ENCODE measurements at places on chromosomes 5 and 9. TPM values are rescaled to one million over a fixed set of nuclear protein-coding genes. Genes with fewer than 3 reads are reported as not detected.

GRCh38 chr5:82918311-82919031 lies 158.7 kb downstream of the TMEM167A start:
- peaks cover 4% of the 10 kb centered on the region for H3K27me3 ChIP-seq
- DNase-seq, result no peak
- no peaks in the 10 kb centered on the region for H3K4me1 ChIP-seq
- no peak overlapping the region for H3K4me3 ChIP-seq

- H3K36me3 ChIP-seq, result no peaks in the 10 kb centered on the region
- H3K4me3 ChIP-seq, result no peak overlapping the region
- no peaks in the 10 kb centered on the region for H3K27me3 ChIP-seq
- DNase-seq, result no peak
- H3K27ac ChIP-seq, result no peak overlapping the region
Observed at GRCh38 chr5:129246088-129246487, 151.5 kb downstream of the ISOC1 start.

GRCh38 chr5:37170856-37171255 lies 78.3 kb downstream of the CPLANE1 start:
- H3K27ac ChIP-seq, result no peak overlapping the region
- H3K4me3 ChIP-seq, result no peak overlapping the region
- no peaks in the 10 kb centered on the region for H3K27me3 ChIP-seq
- H3K36me3 ChIP-seq, result peaks cover 44% of the 10 kb centered on the region
- H3K4me1 ChIP-seq, result no peaks in the 10 kb centered on the region

DNA sequence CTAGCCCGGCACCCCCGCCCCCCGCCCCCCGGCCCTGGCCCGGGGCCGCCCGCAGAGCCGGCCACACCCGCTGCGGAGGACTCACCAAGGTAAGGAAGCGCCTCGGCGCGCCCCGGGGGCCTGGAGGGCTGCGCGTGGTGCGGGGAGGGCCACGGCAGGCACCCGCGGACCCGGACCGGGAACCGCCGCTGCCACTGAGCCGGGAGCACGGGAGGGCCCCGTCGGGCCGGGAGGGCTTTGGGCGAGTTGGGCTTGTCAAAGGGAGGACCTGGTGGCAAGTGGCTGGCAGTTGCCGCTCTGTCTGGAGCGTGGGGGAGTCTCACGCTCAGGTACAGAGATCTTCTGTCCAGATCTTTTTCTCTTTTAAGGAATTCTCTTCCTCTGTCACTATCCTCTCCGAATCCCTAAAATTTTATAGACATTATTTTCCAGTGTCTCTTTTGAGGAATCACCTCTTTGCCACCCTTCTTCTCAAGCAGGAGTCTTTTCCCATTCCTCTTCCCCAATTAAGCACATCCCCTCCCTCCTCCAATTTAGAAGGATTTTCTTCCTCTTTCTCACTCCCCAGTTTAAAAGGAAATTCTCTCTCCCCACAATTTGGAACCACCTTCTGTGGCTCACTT lies 11.3 kb upstream of the LHX2 start:
- H3K36me3 ChIP-seq, result no peaks in the 10 kb centered on the region
- H3K27me3 ChIP-seq, result peaks cover 90% of the 10 kb centered on the region
- no peak overlapping the region for H3K4me3 ChIP-seq
- no peak for DNase-seq

DNA sequence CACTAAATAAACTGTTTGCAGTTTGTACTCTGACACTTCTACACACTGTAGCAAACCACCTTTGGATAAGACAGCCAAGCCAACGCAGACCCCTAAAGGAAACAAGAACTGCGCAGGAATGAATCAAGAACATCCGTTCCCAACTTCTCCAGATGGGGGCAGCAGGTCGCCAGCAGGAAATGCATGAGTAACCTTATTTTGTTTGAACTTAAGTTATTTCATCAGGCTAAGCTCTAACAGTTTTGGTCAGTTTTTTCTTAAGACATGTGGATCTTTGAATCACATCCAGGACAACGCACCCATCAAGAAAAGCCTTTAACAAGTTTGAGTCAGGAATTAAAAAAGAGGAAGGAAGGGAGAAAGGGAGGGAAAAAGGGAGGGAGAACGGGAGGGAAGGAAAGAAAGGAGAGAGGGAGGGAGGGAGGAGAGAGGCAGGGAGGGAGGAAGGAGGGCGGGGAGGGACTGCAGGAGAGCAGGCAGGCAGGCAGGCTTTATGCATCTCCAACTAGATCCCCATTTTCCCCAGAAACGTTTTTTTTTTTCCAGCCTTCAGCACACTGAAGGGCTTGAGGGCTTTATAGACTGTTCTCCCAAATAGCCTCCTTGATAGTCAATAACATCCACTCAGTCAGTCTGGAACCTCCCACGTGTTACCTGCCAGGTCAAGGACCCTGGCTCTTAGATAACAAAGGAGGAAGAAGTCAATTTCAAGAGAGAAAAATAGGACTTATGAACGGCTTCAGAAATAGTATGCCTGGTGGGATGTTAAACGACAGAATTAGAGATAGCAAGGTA lies 22.2 kb downstream of the BHMT start:
- H3K27ac ChIP-seq, result peak overlapping the region; percentile 44
- no peaks in the 10 kb centered on the region for H3K36me3 ChIP-seq
- H3K4me1 ChIP-seq, result peaks cover 4% of the 10 kb centered on the region
- peak; percentile 74 for DNase-seq
- H3K4me3 ChIP-seq, result peak overlapping the region; percentile 46

DNA sequence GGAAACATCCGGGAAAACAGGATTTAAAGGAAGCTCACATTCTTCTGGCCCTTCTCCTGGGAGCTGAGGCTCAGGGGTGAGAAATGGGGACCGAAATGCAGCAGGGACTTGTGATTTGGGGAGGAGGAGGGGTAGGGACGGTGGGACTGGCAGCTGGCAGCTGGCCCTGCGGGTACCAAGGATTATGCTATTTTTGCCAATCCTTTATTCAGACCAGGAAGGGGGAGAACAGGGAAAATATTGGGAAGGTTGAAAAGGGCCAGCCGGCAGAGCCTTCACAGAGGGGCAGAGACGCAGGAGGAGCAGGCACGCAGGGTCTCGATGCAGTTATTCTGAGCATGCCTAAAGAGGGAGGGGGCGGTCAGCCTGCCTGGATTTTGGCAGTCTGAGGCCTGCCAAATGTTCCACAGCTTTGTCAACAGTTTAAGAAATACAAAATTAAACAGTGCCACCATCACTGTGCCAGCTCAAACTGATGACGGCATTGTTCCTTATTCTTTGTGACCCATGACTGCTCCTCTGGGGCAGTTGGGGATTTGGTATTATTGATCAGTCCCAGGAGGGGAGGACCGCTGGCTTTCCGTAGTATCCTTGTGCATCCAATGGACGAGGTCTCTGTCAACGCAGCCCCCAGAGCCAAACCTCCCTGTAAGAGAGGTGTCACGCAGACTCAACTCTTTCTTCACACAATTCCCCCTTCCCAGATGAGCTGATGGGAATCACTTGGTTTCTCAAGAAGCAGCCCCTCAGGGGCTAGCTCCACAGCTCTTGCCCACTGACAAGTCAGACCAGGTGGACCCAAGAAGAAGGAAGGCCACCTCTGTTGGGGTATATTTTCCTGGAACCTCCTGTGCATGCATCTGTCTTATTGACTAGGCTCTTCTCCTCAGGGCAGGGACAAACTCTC lies 553.3 kb downstream of the BNC2 start:
- H3K36me3 ChIP-seq, result no peaks in the 10 kb centered on the region
- DNase-seq, result no peak
- H3K4me1 ChIP-seq, result peaks cover 5% of the 10 kb centered on the region
- no peak overlapping the region for H3K4me3 ChIP-seq
- H3K27ac ChIP-seq, result no peak overlapping the region

DNA sequence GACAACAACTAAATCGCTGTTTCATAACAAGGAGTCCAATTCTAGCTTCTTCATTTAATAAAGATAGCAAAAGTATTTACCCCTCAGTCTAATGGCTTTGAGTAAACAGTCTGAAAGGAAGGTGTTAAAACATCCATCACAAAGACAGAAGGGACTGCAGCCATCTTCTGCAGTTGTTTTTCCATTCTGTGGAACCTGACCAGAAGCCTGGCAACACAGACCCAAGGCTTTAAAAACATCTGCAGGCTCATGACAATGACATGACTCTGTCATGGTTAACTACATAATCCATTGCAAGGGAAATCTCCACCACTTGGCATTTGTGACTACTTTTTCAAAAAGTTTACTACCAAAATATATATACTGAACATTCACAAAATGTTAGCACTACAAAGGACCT lies 51.9 kb downstream of the ELL2 start:
- no peaks in the 10 kb centered on the region for H3K4me1 ChIP-seq
- no peak overlapping the region for H3K4me3 ChIP-seq
- no peak overlapping the region for H3K27ac ChIP-seq

DNA sequence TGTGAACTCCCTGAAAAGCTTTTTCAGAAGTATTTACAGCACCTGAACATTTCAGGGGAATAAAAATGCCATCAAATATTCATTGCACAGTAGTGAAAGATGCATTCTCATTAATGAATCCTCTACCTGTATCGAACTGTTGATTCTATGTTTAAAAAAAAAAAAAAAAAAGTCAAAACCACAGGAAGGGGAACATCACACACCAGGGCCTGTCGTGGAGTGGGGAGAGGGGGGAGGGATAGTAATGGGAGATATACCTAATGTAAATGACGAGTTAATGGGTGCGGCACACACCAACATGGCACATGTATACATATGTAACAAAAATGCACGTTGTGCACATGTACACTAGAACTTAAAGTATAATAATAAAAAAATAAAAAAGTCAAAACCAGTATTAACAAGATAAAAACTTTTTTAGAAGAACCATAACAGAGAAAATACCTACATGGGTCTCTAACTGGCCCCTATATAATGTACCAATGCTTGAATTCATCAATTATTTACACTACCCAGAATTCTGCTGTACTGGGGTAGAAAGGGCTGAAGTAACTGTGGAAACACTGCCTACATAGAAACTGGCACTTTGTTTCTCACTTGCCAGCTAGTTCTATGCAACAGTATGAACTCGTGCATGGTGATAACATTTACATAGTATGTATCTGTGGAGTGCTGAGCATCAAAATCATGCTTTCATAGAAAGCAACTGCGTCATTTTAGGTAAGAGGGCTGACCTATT lies 48.9 kb downstream of the GNAQ start:
- no peak for DNase-seq
- H3K27me3 ChIP-seq, result no peaks in the 10 kb centered on the region
- H3K27ac ChIP-seq, result no peak overlapping the region
- no peak overlapping the region for H3K4me3 ChIP-seq
- peaks cover 17% of the 10 kb centered on the region for H3K4me1 ChIP-seq

GRCh38 chr9:133579601-133580418 lies 29.4 kb downstream of the FAM163B start:
- H3K4me1 ChIP-seq, result no peaks in the 10 kb centered on the region
- H3K4me3 ChIP-seq, result no peak overlapping the region
- peaks cover 11% of the 10 kb centered on the region for H3K27me3 ChIP-seq
- no peak for DNase-seq
- H3K36me3 ChIP-seq, result no peaks in the 10 kb centered on the region

- H3K27ac ChIP-seq, result peak overlapping the region; percentile 83
- no peaks in the 10 kb centered on the region for H3K36me3 ChIP-seq
- H3K27me3 ChIP-seq, result no peaks in the 10 kb centered on the region
- peak; percentile 94 for DNase-seq
Observed at GRCh38 chr5:137310051-137310730, 188.9 kb downstream of the SPOCK1 start.

DNA sequence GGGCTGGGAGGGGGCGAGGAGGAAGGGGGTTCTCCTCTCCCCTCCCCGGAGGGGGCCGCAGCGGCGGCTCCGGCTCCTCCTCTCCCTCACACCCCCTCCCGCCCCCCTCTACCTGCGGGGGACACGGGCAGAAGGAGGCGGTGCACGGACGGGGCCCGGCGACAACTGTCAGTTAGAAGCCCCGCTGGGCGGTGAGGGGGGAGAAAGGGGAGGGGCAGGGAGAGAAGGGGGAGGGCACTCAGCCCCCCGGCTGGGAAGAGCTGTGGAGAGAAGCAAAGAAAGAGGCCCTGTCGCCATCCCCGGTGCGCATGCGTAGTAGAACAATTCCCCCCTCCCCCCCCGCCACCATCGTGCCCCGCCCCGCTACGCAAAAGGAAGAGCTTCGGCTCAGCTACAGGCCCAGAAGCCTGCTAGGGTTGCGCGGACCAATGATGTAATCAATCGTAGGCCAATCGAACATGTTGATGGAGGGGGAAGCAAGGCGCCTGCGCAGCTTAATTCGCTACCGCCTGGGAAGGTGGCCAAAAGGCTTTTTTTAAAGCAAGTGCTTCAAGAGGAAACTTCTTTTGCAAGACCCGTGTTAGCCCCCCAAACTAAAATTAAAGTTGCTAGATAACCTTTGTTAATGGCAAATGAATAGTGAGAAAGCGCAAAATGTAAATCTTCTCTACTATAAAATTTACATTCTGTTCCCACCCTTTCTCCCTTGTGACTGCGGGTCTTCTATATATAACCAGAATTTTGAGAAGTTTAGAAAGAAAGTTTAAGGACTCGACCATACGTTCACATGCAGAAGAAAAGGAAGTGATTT lies 7.0 kb downstream of the RANBP6 start:
- peaks cover 4% of the 10 kb centered on the region for H3K36me3 ChIP-seq
- peaks cover 12% of the 10 kb centered on the region for H3K4me1 ChIP-seq
- H3K4me3 ChIP-seq, result peak overlapping the region; percentile 74
- H3K27ac ChIP-seq, result peak overlapping the region; percentile 72

GRCh38 chr9:126395439-126396212 lies 69.0 kb downstream of the MVB12B start:
- H3K27ac ChIP-seq, result no peak overlapping the region
- H3K36me3 ChIP-seq, result no peaks in the 10 kb centered on the region
- H3K4me3 ChIP-seq, result no peak overlapping the region
- DNase-seq, result peak; percentile 69
- peaks cover 17% of the 10 kb centered on the region for H3K4me1 ChIP-seq

DNA sequence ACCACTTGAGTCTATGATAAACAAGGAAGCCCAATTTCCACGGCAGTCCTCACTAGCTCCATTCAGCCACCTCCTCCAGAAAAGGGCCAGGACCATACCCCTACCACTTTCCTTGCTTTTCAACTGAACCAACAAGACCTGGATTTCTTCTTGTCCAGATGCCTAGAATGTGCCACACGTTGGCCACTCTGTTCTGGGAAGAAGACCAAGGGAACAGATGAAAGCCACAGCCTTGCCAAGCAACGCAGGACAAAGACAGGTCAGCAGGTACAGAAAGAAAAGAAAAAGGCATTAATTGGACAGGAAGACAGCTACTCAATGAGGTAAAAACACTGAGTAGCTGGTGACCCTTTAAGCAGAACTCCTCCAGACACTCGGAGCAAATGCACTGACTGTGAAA lies 2.2 kb downstream of the CCNJL start:
- no peak for DNase-seq
- H3K4me1 ChIP-seq, result peaks cover 6% of the 10 kb centered on the region
- no peak overlapping the region for H3K4me3 ChIP-seq
- H3K27ac ChIP-seq, result no peak overlapping the region
- H3K27me3 ChIP-seq, result no peaks in the 10 kb centered on the region
- peaks cover 4% of the 10 kb centered on the region for H3K36me3 ChIP-seq

GRCh38 chr5:58156973-58157701 lies 302.7 kb downstream of the PLK2 start:
- H3K4me3 ChIP-seq, result no peak overlapping the region
- no peaks in the 10 kb centered on the region for H3K36me3 ChIP-seq
- DNase-seq, result peak; percentile 75
- peaks cover 16% of the 10 kb centered on the region for H3K4me1 ChIP-seq

- peaks cover 7% of the 10 kb centered on the region for H3K36me3 ChIP-seq
- DNase-seq, result no peak
- H3K4me3 ChIP-seq, result peak overlapping the region; percentile 94
- no peaks in the 10 kb centered on the region for H3K27me3 ChIP-seq
Observed at GRCh38 chr9:124869986-124870560, 8.1 kb downstream of the ARPC5L start.

GRCh38 chr5:117701062-117701461 lies 1126.4 kb upstream of the SEMA6A start:
- H3K27ac ChIP-seq, result no peak overlapping the region
- H3K4me1 ChIP-seq, result no peaks in the 10 kb centered on the region
- H3K4me3 ChIP-seq, result no peak overlapping the region

Gene TSPAN17
- total RNA-seq, result 56.5 TPM

Gene SCGB3A2
- total RNA-seq, result 0.82 TPM

Gene PCDHGB2
- total RNA-seq, result 1.4 TPM

Gene DHX29
- total RNA-seq, result 28.8 TPM

Gene LMX1B
- total RNA-seq, result 0.45 TPM
